A549 treated with CpdA at 1 μM for 4 hours (cell line): ENCODE measurements at places on chromosomes 2 and 18. TPM values are rescaled to one million over a fixed set of nuclear protein-coding genes. Genes with fewer than 3 reads are reported as not detected.

The ASIC4 gene
- 0.06 to 0.09 TPM (median 0.08 TPM) in 3 of 5 replicates, not detected in the others for total RNA-seq

The PLEK gene
- 0.01 TPM in 1 of 5 replicates, not detected in the others for total RNA-seq

The MAP3K20 gene
- 31.0 to 44.2 TPM (median 37.7 TPM) in 5 replicates for total RNA-seq

The L3MBTL4 gene
- total RNA-seq = not detected in 5 replicates

The TEX44 gene
- total RNA-seq = not detected in 5 replicates

The UGT1A10 gene
- total RNA-seq = 0.02 to 0.26 TPM (median 0.21 TPM) in 3 of 5 replicates, not detected in the others

The HTRA2 gene
- 32.0 to 46.8 TPM (median 42.8 TPM) in 5 replicates for total RNA-seq

The INSIG2 gene
- 10.2 to 15.4 TPM (median 11.3 TPM) in 5 replicates for total RNA-seq

The NGEF gene
- total RNA-seq = 14.6 to 20.9 TPM (median 19.1 TPM) in 5 replicates

The AMER3 gene
- total RNA-seq = not detected in 5 replicates

The LIMS4 gene
- total RNA-seq = 0.56 to 0.88 TPM (median 0.74 TPM) in 5 replicates

The ALK gene
- 0.06 TPM in 1 of 5 replicates, not detected in the others for total RNA-seq

The CTIF gene
- total RNA-seq = 12.2 to 18.5 TPM (median 12.9 TPM) in 5 replicates

The LHCGR gene
- total RNA-seq = not detected in 5 replicates

The LBX2 gene
- total RNA-seq = 3.0 to 4.0 TPM (median 3.5 TPM) in 5 replicates

The KLHL30 gene
- total RNA-seq = 0.05 to 0.19 TPM (median 0.07 TPM) in 5 replicates

The CDCA7 gene
- total RNA-seq = 37.8 to 45.6 TPM (median 44.7 TPM) in 5 replicates

The ERICH2 gene
- not detected in 5 replicates for total RNA-seq

The SDC1 gene
- 161 to 205 TPM (median 186 TPM) in 5 replicates for total RNA-seq

The DOK6 gene
- not detected in 5 replicates for total RNA-seq

The UGT1A5 gene
- total RNA-seq = not detected in 5 replicates

The CABLES1 gene
- total RNA-seq = 11.1 to 12.6 TPM (median 12.3 TPM) in 5 replicates

The MEP1B gene
- 0.07 to 0.27 TPM in 2 of 5 replicates, not detected in the others for total RNA-seq

The SYT4 gene
- not detected in 5 replicates for total RNA-seq

The EPB41L3 gene
- total RNA-seq = 0.11 to 0.82 TPM (median 0.39 TPM) in 5 replicates

The RGPD4 gene
- total RNA-seq = 0.06 to 0.07 TPM (median 0.06 TPM) in 4 of 5 replicates, not detected in the other

The CCDC68 gene
- 2.4 to 4.5 TPM (median 3.6 TPM) in 5 replicates for total RNA-seq

The ADD2 gene
- total RNA-seq = 17.7 to 27.3 TPM (median 22.9 TPM) in 5 replicates

The FOXD4L1 gene
- 0.30 to 0.69 TPM (median 0.45 TPM) in 5 replicates for total RNA-seq

The EVA1A gene
- 10.5 to 15.5 TPM (median 12.4 TPM) in 5 replicates for total RNA-seq

The PCGF1 gene
- total RNA-seq = 33.4 to 36.3 TPM (median 35.3 TPM) in 5 replicates
